ENCODE measurements at places on chromosomes 1 and 21.

GRCh38 chr1:29625084-29625420 lies 388.7 kb downstream of the PTPRU start:
- no peak for DNase-seq

- no peak for DNase-seq
These were observed 11.7 kb upstream of the HES5 start for GRCh38 chr1:2541619-2542245.

GRCh38 chr1:30525971-30526651 lies 197.3 kb downstream of the MATN1 start:
- DNase-seq: peak; percentile 11

- no peak for DNase-seq
These were observed 87.5 kb downstream of the RRAGC start for GRCh38 chr1:38772026-38772425.

DNA sequence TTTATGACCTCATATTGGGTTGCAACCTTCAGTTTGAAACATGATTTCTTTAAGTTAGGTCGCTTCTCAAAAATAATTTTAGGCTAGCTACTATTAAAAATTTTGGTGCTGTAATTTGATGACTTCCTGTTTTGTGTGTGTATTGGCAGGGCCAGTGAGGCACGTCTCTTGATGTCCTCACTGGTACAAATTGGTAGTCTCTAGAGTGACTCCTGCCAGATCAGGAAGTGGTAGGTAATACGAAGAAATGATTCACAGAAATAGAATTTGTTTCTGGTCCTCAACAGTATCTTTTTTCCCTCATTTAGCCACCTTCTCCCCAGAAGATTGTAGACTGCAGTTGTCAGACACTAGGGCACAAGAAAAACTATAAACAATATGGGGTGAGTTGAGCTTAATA lies 120.9 kb upstream of the KIAA1614 start:
- no peak for DNase-seq

- DNase-seq: no peak
These were observed 394 bp upstream of the GRHL3 start for GRCh38 chr1:24318615-24319311.

DNA sequence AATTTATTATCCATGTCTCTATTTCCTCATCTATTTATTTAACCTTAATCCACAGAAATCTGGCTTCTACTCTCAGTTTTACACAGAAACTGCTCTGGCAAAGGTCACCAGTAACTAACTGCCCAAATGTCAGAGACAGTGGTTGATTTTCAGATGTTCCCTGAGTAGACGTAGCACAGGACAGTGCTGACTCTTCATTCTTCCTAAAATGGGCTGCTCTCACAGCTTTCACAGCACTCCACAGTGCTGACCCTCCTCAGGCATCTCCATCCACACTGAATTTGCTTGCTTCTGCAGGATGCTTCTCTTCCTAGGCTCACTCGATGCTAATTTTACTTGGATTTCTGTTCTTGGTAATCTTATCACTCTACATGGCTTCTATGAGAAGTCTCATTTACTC lies 508.2 kb upstream of the ZRANB2 start:
- no peak for DNase-seq

DNA sequence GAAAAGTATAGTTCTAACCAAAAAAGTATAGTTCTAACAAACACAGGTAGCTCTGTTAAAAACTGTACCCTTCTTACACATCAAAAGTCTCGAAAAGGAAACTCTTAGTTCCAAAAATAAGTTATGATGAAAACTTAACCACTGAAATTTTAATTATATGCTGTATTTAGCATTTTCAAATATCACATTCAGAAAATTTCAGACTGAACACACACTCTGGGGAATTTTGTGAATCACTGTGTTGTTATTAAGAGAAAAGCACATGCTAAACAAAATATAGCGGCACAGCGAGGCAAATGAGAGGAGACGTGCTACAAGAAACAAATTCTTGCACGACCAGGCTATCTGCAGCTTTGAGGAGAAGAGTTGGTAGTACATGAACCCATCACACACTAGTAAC lies 30.4 kb downstream of the VAV3 start:
- DNase-seq: no peak

- DNase-seq: no peak
These were observed 12.5 kb downstream of the ACTRT2 start for GRCh38 chr1:3033790-3034090.

- DNase-seq: no peak
These were observed 437.9 kb downstream of the MRPL39 start for GRCh38 chr21:25169370-25169769.

- DNase-seq: no peak
These were observed 112.5 kb upstream of the F3 start for GRCh38 chr1:94654031-94654430.

GRCh38 chr1:25068316-25068715 lies 138.2 kb upstream of the RUNX3 start:
- DNase-seq: no peak

- DNase-seq: peak; percentile 32
These were observed 46.7 kb upstream of the PCBP3 start for GRCh38 chr21:45596704-45597318.

- DNase-seq: no peak
These were observed 16.3 kb downstream of the FAAH start for GRCh38 chr1:46410156-46411009.

DNA sequence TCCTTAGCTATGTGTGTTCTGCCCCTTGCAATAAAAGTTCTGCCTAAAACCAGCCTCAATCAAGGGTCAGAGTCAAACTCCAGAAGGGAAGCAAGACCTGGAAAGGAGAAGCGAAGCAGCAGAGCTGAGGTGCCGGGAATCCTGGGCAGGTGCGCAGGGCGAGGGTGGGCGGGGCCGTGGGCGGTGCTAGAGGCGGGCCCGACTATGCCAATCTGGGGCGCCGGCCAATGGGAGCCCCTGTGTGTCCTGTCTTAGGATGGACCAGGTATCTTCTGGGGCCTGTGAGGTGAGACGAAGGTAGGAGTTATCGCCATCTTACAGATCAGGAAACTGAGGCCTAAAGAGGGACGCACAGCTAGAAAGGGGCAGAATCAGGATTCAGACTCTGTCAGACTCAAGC lies 120.3 kb downstream of the PTPRU start:
- no peak for DNase-seq

GRCh38 chr1:64908575-64908974 lies 57.8 kb downstream of the JAK1 start:
- no peak for DNase-seq

- DNase-seq: no peak
These were observed 130.5 kb downstream of the RABGAP1L start for GRCh38 chr1:174289644-174290310.

DNA sequence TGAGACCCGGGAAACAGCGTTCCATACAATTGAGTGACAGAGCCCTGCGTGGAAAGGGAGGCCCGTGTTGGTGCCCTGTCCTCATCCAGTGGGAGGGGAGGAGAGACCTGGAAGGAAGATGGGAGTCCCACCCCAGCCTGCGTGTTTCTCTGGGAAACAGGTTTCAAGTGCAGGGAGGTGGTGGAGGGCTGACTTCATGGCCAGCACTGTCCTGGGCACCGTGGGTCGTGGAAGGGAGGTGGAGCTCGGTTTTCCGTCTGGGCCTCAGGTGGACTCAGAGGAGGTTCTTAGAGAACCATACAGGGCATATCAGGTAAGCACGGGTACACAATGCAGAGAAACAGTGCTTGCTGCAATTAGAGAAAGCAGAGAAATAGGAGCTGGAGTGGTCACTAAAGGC lies 222.6 kb downstream of the CAMTA1 start:
- DNase-seq: no peak

DNA sequence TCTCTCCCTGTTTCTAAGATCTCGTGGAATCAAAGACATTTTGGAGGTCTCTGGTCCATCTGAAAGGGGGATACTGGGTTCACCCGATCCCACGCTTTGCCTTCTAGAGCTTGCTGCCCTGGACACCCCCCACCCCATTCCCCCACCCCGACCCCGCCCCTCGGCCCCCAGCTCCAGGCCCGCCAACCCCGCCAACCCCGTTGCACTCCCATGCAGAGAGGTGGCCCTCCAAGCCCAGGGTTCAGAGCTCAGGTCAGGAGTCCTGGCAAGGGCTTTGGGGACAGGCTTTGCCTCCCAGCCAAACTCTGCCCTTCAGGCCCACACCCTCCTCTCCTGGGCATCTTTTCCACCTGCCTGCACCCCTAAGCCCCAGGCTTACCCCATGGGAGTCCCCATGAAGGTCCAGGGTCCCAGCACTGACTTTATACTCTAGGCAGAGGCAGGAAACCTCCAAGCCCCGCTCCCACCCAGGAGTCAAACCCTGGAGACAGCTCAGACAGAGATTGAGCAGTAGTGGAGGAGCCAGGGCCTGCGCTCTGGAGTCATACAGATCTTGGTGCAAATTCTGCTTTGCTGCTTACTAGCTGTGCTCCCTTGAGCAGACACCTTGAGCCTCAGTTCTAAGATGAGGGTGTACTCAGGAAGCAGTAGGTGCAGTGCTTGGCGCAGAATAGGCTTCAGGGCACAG lies 155.9 kb downstream of the FOXD2 start:
- DNase-seq: no peak

DNA sequence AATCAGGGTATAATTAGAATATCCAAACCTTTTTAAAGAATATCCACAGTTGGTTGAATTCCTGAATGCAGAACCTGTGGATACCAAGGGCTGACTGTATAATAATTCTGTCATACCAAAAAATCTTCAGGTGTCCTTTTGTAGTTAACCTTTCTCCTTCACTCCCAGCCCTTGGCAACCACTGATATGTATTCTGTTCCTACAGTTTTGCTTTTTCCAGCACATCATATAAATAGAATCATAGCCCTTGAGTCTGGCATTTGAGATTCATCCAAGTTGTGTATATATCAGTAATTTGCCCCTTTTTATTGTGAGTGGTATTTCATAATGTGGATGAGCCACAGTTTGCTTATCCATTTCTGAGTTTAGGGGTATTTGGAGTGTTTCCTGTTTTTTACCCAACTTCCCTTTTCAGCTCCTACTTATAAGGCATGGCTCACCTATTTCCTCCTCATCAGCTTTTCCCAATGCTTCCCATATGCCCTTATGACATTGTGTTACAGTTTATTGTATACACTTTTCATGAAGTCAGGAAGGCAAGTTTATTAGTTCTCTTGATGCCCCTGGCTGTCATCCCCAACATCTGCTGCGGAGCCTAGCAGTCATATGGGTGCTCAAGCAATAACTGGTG lies 35.0 kb upstream of the AGO1 start:
- DNase-seq: no peak

DNA sequence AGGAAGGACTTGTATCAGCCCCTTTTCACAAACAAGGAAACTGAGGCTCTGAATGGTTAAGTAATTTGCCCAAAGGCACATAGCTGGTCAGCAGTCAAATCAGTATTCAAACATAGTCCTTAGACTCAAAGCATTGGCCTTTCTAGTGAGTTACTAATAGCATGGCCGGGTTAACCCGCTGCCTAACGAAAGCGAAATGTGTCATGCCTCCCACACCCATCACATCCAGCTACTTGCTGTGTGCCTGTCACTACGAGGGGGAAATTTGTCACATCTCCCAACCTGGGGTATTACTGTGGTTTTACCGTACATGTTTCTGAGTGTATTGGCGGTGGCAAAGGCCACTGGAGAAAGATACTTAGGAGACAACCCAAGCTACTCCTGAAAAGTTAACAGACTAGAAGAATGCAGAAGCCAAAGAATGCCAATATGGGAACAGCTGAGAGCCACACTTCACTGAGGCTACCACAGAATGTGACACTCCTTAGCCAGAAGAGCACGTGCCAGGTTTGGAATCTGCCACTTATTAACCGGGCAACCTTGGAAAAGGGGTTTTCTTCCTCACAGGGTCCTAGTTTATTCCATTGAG lies 363.5 kb downstream of the KCNH1 start:
- DNase-seq: no peak

GRCh38 chr1:189939967-189940366 lies 537.7 kb downstream of the BRINP3 start:
- peak; percentile 8 for DNase-seq

GRCh38 chr1:208058756-208059155 lies 147.8 kb upstream of the CD34 start:
- no peak for DNase-seq

DNA sequence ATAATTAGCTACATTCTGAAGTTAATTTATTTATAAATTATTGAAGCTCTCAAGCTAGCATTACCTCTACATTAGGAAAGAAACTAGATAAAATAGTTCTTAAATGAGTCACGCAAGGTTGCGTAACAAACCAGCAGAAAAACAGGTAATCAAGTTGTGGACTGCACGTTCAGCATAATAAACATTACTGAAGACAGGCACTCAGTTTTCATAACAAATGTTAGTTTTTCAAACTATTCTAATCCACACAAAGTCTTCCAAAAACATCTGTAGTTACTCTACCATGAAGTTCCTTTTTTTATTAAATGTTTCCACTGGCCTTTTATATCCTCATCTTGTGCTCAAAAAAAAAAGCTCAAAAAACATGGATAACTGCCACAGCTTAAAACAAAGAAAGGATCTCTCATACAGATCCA lies 1.3 kb downstream of the TOR1AIP2 start:
- DNase-seq: no peak

- DNase-seq: no peak
These were observed 16.7 kb downstream of the SPATA21 start for GRCh38 chr1:16420424-16421118.

DNA sequence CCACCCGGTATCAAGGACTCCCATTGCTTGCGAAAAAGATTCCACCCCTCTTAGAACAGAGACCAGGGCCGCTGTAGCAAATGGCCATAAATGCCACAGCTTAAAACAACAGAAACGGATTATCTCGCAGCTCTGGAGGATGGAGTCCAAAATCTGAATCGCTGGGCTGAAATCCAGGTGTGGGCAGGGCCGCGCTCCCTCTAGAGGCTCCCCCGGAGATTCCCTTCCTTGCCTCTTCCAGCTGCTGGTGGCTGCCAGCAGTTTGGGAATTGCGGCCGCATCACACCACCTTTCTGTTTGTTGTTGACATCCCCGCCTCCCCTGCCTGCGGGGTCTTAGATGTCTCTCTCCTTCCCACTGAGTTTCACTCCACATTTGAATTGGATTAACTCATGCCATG lies 15.6 kb downstream of the PDE9A start:
- DNase-seq: peak; percentile 45

GRCh38 chr1:201845331-201846083 lies 16.6 kb downstream of the IPO9 start:
- DNase-seq: no peak

GRCh38 chr1:60895252-60895651 lies 187.1 kb upstream of the NFIA start:
- no peak for DNase-seq

DNA sequence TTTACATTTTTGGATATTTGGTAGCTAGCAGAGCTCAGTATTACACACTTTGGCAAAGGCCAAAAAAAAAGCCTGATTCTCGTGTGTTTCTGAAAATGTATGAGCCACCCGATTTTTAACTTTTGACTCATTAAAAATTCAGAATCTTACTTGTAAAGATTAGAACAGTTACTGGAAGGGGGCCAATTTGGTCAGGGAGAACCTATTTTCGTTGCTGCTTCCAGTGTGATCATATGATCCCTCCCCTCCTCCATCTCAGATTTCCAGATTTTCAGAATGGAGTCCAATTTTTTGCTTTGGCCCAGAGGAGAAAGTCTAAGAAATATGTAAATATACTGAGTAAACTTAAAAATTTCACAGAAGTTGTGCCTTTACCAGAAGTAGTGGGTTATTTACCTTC lies 3.2 kb upstream of the OR2AK2 start:
- no peak for DNase-seq

GRCh38 chr21:26465916-26466315 lies 107.2 kb downstream of the CYYR1 start:
- DNase-seq: no peak

All from hindlimb muscle (tissue), 1 donor.